ENCODE measurements at places on chromosomes 5 and 9. TPM values are rescaled to one million over a fixed set of nuclear protein-coding genes. Genes with fewer than 3 reads are reported as not detected.

DNA sequence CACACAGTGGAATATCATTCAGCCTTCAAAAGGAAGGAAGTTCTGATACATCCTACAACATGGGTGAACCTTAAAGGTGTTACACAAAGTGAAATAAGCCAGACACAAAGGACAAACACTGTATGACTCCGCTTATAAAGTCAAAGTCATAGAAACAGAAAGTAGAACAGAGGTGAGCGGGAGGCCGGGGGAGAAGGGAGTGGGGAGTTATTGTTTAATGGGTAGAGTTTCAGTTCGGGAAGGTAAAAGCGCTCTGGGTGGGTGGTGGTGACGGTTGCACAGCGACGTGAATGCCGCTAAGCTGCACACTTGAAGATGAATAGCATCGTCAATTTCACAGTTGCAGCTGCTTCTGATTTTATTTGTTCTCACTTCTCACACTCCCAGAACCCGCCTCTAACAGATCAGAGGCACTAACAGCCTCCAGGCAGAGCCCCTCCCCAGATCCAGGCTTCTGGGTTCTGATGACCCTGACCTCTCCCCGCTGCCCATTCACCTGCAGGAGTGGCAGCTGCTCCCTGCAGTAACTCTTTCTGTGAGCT, 34.1 kb downstream of the BNIP1 start:
- DNase-seq = no peak

DNA sequence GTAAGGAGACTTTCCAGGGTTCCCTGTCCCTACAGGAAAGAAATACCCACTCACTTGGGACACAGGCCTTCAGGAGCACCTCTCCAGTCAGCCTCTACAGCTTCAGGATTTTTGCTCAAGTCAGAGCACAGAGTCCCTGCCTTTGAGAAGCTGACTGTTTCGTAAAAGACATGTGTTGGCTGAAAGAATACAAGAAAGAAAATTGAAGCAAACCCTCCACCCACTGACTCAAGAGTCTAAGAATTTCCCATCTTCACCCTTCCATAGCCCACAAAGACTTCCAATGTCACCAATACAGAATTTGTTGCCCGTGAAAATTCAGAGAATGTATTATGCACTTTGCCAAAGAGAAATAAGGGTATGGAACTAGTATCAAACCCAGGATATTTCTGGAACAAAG, 53.0 kb upstream of the ZNF622 start:
- no peak for DNase-seq

DNA sequence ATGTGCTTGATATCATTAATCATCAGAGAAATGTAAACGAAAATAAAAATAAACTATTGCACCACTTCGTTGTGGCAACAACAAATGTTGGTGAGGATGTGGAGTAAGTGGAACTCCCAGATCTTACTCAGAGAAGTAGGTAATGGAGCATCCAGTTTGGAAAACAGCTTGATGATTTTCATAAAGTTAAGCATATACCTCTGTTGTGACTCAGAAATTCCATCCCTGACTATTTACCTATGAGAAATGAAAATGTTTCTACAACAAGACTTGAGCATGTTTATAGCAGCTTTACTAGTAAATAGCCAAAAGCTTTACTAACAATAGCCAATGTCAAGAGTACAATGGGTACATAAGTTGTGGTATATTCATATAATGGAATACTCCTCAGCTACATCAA, 214.7 kb upstream of the NMUR2 start:
- DNase-seq = no peak

DNA sequence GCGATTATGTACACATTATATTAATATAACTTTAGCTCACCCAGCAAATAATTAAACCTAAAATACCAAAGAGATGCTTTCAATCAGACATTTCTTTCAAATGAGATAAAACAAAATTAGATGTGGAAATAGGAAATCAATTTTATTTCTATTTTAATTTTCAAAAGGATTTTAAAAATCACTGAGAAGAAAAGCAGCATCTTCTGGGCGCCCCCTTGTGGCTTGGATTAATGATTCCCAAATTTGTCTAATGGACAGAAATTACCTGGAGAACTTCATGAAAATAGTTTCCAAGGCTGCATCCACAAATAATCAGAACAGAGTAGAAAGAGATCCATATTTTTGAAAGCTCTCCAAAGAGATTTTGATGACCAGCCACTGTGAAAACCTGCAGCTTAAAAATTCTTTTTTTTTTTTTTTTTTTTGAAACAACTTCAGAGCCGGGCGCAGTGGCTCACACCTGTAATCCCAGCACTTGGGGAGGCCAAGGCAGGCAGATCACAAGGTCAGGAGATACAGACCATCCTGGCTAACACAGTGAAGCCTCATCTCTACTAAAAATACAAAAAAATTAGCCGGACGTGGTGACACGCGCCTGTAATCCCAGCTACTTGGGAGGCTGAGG, 50.9 kb upstream of the CEMIP2 start:
- peak; percentile 15 for DNase-seq

Gene UNC5A
- total RNA-seq = not detected

Gene PDLIM4
- total RNA-seq = 67.2 TPM
